ENCODE measurements at places on chromosomes 11 and 22. TPM values are rescaled to one million over a fixed set of nuclear protein-coding genes. Genes with fewer than 3 reads are reported as not detected.

POU2AF2 gene
- total RNA-seq, result not detected

LINC01488 gene
- not detected for total RNA-seq

FKBP2 gene
- total RNA-seq, result 72.6 TPM

HPX gene
- 1.0 TPM for total RNA-seq

TMEM45B gene
- 2.7 TPM for total RNA-seq

C11orf65 gene
- total RNA-seq, result 0.81 TPM

MTFP1 gene
- total RNA-seq, result 115 TPM

GSTT4 gene
- total RNA-seq, result not detected

OR52N4 gene
- not detected for total RNA-seq

FAM180B gene
- not detected for total RNA-seq

All from epithelial cell of proximal tubule (primary cell).